ENCODE measurements at places on chromosomes 4 and X.
A peak's percentile ranks its signal among the peaks of the same experiment; 100 is the strongest.

DNA sequence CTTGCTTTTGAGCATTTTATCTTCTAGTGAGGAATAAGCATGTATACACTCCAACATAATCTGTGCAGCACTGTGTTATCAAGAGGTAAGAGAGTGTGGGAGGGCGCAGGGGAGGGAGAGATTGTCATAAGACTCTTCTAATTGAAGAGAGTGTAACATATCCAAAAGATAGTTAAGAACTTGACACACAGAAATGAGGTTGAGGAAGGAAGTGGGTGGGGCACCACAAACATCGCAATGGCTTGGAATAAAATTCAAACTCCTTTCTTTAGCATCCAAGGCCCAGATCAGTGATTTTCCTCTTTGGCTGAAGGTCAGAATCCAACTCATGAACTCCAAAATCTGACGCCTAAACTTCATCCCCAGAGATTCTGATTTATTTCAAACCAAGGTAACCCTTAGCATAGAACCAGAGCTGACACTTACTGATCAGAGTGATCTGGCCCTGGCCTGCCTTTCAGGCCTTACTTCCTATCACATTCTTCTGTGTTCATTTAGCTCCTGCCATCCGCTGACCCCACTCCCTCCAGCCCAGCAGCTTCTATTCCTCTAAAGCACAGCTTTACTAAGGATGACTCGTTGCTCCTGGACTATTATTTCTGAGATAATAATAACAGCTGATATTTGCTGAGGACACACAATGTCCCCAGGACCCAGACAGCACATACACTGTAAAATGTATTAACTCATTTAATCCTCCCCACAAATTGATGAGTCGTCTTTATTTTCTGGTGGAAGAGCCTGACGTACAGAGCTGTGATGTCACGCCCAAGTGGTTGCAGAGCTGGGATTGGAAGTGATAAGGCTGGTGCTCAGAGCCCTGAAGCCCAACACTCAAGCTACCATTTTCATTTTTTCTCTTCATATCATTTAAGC, 10.6 kb upstream of the CTSO start:
- peak; percentile 28 for DNase-seq

- DNase-seq = no peak
Observed at GRCh38 chr4:113968473-113968872, 11.0 kb downstream of the ARSJ start.

DNA sequence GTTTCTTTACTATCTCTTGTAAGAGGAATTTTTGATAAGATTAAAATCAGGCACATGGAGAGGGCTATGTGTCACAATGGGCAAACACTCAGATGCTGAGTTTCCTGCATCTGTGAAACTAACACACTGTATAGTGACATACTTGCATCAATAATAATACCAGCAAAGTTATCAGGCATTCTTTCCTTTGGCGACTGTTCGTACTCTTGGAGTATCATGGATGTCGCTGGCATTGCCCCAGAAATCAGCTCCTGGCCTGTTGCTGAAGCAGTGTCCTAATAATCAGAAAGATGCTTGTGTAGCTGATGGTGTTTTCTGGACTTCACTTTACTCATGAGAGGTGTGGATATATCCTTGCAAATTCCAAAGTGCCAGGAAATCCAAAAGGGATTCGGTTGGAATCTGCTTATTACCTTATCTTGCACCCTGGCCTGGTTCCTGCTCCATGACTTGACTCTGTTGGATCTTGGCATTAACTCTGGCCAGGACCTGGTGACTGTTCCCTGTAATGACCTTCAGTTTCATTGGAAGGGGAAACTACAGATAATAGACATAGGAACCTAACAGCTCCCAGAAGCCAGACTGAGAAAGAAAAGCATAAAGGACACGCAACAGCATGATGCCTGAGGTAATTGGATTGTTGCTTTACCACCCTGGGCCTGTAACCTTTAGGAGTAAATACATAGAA, 762.5 kb upstream of the GRIA3 start:
- DNase-seq = no peak

DNA sequence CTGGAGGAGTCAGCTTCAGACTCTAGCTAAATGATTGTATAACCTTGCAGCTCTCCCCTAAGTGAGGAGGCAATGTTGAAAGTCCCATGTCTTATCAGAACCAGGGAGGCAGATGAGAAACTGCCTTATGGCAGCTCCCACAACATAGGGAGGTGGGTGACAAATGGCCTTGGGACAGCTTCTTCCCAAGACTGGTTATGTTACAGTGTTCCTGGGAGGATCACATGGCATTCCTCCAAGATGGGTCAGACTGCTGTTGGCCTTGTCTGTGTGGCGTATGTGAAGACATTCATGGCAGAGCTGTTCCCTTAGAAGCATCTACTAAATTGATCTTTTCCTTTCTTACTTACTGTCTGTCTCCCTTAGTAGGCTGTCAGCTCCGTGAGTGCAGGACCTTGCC, 42.0 kb downstream of the HPRT1 start:
- DNase-seq = no peak

DNA sequence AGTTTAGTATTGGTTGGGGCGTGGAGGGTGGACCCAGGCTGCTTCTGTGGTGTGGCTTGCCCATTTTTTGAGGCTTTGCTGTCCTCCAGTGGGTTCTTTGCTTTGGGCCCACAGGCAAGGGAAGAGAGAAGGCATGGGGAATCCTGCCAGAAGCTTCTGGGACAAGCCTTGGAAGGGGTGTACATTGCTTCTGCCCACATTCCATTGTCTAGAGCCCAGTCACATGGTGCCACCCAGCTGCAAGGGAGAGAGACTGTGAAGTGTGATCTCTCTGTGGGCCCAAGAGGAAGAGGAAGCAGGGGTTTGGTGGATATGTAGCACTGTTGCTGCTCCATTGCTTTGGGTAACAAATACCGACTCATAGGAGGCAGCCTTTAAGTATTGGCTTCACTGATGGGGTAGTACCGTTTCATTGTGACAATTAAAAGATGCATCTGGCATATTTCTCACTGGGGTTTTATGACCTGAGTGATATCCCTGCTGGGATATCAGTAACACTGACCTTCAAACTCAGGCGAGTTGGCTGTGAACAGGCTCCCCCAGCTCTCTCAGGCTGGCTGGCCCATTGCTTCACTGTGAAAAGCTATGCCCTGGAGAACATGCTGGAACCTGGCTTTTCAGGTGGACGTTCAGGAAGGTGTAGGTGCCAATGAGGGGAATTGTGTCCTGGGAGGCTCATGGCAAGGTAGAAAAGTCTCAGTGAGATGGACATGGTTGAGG, 85.9 kb downstream of the CLDN34 start:
- DNase-seq = no peak

DNA sequence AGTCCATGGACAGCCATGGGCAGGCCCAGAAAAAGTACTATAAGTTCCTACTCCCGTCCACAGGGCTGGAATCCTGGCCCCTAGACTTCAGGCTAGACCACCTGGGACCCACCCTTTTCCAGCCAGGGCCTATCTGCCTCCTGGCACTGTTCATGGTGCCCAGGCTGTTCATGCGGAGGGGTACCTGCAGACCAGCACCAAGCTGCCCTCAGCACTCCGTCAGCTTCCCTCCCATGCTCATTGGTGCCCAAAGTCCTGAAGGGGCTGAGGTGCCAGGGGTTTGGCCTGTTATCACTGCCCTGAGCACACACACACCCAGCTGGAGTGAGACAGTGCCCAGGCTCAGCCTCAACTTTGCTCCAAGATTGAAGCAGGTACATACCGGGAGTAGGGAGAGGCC, 477.7 kb downstream of the STPG2 start:
- DNase-seq = no peak

DNA sequence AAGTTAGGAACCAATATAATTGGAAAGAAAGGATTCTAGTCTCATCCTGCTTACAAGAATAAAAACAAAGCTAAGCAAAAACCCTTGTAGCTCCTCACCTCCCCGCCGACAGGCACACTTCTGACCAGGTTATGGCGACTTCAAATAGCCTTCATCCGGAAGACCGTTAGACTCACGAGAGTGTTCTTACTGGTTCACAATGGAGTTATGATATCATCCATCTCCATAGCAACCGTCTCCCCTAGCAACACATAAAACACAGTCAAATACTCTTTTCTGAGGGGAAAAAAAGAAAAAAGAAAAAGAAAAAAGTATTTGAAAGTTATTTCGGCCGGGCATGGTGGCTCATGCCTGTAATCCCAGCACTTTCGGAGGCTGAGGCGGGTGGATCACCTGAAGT, at the start of gene IL13RA2:
IL13RA2 (minus strand) TSS at position 162 of the 400 bp plus-strand sequence. CDS start 347 bp downstream, outside the sequence.
- no peak for DNase-seq

GRCh38 chrX:134670134-134670924, 12.1 kb upstream of the PLAC1 start:
- DNase-seq = peak; percentile 81
